ENCODE measurements at places on chromosomes 7 and 10.
A peak's percentile ranks its signal among the peaks of the same experiment; 100 is the strongest.

GRCh38 chr7:50824882-50825281 is 42.2 kb upstream of the GRB10 start:
- DNase-seq: no peak

DNA sequence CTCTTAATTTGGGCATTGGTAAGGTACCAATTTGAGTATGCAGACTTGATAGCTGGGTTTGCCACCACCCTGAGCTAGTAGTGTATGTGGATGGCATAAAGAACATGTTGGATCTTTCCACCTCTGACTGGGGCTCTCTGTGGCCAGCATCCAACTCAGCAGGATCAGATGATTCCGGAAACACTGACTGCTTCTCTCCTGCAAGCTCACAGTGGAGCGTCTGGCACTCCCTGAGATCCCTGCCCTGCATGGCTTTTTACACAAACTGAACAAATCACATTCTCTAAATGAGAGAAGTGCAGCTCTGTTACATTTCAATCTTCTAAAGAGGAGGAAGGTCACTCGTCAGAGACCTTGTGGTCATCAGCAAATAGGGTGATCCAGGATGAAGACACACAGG is 1057.5 kb downstream of the NRG3 start:
- DNase-seq: no peak

DNA sequence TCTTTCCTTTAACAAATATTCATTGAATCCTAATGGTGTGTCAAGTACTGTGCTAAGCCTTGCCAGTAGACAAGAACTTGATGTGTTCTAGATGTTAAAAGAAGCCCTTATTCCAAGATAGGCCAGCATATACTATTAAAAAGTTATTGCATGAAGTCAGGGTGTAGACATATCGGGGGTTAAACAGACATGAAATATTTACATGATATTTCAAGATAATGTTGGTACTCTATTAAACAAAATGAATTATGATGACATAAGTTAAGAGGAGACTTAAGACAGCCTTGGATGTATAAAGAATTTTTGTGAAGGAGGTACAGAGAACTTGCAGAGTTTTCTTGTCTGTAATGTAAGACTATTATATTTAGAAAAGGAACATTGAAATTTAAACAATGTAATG is 44.8 kb downstream of the HDAC9 start:
- DNase-seq: no peak

DNA sequence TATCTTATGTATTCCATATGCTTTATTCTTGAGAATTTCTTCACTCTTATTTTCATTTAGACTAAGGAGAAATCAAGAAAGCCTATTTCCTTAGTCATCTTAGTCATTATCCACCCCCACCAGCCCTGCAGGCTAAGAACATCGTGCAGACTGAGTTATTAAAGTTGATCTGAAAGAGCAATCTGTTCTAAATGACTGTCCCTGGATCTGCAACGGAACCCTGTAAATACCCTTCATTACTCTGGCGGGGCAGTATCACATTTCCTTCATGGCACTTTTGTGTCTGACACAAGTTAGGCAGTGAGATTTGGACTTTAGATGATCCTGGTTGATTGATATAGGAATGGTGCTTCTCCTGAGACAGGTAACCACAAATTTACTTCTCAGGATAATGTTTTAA is 3.5 kb upstream of the MYPN start:
- DNase-seq: no peak

DNA sequence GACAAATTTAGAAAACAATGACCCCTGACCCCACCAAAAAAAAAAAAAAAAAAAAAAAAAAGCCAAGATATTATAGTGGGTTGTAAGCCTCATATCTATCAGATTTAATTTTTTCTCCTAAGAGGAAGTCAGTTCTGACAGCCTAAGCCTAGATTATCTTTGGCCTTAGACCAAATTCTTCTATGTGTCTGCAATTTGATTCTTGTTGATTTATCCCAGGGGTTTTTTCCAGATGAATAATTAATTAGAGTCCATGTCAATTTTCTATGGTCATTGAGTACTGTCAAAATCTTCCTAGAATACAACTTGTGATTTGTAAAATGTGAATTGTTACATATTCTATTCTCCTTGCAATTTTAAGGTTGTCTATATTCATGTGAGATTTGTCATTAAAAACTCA is 151.6 kb upstream of the CACNA2D1 start:
- no peak for DNase-seq

DNA sequence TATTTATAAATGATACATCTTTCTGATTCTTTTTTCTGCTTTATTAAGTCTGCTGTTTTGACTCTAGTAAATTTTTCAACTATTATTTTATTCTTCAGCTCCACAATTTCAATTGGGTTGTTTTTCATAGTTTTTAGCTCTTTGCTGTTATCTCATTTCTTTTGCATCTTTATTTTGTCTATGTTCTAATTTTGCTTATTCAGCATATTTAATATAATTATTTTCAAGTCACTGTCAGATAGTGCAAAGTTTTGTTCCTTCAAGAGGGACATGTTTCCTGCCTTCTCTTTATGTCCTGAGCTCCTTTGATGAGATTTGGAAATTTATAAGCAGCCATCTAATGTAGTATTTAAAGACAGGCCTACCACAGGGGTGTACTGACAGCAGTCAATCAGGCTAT is 131.5 kb upstream of the ZNF722 start:
- DNase-seq: no peak

GRCh38 chr10:6145166-6145987 is 56.5 kb downstream of the RBM17 start:
- DNase-seq: no peak

DNA sequence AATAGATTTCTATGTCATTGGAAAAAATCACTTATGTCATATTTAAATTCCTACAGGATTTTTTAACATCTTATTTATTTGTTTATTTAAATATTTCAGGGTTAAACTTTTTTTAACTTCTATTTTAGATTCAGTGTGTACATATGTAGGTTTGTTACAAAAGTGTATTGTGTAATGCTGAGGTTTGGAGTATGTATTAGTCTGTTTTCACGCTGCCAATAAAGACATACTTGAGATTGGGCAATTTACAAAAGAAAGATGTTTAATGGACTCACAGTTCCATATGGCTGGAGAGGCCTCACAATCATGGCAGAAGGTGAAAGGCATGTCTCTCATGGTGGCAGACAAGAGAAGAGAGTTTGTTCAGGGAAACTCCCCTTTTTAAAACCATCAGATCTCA is 65.4 kb downstream of the MGAM2 start:
- no peak for DNase-seq

- no peak for DNase-seq
Observed at GRCh38 chr10:75694790-75695189, 263.4 kb downstream of the LRMDA start.

DNA sequence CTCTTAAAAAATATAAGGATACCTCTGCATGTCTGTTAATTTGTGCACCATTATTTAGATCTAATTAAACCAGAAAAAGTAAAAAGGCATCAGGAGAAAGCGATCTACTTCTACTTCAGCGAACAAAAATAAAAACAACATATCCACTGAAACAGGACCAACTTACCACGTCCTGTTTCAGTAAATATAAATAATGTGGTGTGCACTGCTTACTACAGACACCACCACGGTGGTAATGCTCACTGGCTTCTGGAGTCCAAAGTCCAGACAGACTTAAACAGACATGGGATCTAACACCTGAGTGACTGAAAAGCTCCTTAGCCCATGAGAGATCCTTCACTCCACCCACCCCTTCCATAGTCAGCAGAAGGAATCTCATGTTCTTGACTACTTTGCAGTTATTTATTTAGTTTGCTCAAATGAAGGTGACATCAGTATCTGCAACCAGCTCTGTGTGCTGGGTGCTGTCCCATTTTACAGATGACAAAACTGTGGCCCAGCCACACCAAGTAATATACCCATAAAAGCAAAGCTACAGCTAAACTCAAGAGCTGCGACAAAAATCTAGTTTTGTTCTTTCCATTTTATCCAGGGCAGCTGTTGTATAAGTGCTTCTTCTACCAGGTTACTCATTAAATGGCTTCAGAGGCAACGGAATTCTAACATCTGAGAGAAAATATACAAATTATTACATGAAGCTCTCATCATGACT is 62.1 kb upstream of the NCAPG2 start:
- DNase-seq: no peak

DNA sequence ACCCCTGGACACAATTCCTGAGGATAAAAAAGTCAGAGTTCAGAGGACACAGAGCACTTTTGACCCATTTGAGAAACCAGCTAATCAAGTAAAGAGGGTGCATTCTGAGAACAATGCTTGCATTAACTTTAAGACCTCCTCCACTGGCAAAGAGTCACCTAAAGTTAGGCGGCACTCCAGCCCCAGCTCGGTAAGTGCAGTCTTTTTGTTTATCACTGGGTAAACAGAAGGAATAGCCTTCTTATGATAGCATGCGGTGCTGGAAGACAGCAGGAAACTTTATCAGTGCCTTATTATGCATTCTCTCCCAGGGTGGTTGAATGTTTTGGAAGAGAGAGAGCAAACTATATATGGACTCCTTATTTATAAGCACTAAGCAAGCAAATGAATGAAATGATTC is 130.5 kb downstream of the CDK14 start:
- DNase-seq: no peak

DNA sequence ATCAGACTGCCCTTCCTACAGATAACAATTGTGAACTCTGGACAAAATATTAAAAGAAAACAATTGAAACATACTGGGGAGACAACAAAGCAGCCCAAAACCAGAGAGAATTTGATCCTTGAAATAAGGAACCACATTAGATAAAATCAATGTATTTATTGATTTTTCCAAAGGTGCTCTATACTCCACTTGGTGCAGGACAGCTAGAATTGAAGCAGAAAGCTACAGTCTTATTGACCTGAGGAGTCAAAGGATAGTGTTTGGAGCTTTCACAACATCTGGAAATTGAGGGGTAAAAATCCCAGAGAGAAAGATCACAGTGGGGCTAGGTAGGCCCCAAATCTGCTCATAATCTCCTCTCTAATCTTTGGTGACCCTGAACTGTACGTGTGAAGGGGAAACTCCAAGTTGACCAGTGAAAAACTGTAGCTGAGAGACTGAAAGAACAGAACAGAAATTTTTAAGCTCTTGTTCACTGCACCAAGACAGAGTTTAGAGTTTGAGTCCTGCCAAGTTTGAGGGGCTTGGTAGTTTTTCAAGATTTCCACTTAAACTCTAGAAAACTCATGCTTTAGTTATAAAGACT is 70.2 kb downstream of the SAMD9 start:
- DNase-seq: no peak

- no peak for DNase-seq
Observed at GRCh38 chr7:105768898-105769507, 107.4 kb downstream of the ATXN7L1 start.

DNA sequence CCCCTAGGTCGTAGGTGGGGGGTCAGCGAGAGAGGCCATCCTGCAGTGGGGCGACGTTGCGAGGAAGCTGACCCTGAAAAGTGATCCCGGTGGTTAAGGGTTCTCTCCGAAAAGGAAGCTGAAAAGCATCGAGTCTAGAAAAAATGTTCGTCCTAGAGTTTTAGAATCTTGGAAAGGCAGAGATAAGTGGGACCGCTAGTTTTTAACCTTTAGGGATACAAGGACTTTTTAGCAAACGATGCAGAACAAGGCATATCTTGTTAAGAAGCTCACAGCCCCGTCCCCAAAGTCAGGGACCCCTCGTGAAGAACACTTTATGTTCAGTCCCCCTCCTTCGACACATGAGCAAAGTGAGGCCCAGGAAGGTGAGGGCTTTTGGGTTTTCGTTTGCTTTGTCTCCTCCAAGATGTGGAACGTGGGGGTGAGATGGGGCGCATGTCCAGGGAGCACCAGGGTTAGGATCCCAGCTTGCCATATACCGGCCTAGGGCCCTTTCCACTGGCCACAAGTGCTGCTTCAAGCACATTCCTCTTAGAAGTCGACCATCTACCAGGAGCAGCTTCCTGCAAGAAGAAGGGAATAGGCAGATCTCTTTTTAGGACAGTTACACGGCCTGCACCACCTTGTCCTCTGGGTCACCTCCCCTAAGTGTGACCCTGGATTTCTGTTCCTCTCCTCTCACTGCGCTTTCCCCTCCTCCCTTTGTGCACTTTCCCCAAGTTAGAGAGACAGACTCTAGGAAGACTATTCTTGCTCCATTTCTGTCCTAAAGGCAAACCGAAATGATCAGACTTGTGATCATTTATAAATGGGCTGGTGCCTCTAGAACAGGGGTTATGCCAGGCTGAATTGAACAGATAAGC is 969 bp downstream of the SLC35G1 start:
- peak; percentile 22 for DNase-seq

DNA sequence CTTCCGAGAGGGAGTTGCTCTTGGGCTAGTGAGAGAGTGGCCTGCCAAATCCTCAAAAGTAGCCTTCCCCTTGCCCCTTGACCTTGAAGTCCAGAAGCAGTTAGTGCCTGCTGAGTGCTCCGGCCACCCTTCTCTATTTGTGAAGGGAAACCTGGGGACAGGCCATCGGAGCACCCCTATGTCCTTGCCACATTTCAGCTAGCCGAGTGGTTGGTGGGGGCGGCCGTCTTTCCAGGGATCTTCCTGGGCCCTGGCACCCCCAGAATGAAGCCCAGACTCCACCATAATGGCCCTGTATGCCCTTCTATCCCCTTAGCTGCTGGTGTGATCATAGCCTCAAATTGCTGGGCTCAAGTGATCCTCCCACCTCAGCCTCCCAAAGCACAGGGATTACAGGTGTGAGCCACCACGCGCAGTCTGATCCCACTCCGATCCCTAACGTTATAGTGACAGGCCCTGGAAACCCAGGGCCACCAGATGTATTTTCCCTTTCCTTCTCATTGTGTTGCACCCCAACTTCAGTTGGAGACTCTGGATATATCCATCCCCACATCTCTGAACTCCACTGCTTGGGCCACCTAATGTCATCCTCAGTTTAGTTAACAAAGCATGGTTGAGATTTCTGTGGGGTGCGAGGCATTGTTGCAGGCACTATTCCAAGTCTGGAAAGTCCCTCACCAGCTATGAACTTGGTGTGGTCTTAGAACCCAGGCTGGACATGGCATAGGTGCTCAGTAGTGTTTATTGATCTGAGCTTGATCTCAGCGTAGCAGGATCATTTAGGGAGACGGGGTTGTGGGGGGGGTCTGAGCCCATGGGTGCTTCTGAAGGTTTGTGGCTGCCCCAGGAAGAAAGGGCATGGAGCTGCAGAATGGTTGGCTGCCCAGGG is 1.6 kb downstream of the TSPAN14 start:
- DNase-seq: no peak

DNA sequence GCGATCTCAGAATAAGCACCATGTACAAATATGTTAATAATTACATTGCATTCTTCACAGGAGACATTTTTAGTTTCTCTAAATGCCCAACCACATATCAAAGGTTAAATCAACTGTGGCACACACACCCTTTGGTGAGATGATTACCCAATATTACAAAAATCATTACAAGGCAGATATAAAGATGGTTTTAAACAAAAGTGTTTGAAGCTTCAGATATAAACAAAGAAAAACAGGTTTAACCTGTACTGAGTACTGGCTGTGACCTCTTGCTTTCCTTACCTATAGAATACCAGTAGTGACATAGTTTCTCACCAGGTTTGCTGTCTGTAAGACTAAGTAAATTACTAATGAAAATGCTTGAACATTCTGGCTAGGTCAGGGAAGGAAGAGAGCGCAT is 360.0 kb upstream of the IGFBP3 start:
- no peak for DNase-seq
